ENCODE measurements at places on chromosomes 5 and 9.

- no peak for DNase-seq
Observed at GRCh38 chr9:530681-531080, 310.8 kb upstream of the DMRT1 start.

DNA sequence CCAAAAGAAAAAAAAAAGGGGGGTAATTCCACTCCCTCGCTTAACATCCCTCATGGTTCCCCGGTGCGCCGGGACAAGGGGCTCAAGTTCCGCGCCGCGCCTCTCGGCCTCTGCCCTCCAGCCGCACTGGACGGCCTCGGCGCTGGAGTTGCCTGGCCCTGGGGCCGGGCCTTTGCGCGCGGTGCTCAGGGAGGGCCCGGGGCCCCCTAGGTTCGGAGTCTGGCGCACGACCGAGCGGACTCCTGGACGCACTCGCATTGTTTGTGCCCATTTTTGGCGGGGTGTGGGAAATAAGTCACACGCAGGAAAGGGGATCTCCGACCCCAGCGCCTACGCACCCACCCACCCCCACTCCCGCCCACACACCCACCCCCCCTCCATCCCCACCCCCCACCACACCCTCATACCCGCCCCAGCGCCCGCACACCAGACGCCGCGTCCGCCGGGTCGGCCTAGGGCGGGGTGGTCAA, 381 bp downstream of the MED22 start:
- DNase-seq = peak; percentile 67

DNA sequence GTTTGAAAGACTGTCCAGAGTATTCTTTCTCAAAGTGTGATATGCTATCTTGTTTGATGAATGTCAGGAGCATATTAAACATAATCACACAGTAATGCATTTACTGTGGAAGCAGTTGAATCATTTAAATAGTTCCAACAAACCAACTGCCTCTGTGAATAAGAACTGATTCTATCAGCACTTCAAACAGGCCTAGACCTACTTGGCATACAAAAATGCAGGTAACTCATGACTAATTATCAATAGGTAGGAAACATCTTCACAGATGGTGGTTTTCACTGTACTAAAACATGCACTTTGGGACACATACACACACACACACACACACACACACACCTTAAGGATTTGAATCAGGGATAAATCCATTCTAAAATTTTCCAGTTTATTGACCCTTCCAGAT, 91.2 kb upstream of the SNX2 start:
- no peak for DNase-seq

DNA sequence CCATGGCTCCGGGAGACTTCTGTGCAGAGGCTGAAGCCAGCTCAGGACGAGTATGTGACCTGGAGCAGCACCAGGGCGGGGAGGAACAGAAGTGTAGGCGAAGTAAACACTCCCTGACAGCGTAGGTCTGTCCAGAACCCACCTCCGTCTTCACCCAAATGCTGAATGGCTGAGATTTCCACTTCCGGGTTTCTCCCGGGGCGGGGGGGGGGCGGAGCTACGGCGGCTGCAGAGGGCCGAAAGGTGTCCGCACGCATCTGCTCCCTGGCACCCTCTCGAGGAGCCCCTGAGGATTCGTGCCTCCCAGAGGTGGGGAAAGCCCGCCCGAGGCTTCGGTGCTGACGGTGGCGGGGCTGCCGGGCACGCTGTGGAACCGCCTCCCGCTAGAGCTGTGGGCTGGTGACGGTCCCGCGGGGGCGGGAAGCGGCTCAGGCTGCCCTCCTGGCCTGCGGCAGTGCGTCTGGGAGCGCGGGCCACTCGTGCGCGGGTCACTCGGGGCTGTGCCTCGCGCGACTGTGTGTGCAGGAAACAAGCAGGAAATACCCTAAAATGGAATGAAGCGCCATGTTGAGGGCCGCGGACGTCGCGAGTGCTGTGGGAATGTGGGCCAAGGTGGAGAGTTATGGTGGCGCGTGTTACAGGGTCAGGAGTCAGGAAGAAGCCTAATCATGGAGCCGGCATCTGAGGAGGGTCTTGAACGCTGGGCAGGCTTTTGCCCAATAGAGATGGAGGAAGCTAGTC, 1425.4 kb downstream of the FOXD4L5 start:
- no peak for DNase-seq

- DNase-seq = no peak
Observed at GRCh38 chr5:150295172-150295634, 5.6 kb upstream of the CAMK2A start.

DNA sequence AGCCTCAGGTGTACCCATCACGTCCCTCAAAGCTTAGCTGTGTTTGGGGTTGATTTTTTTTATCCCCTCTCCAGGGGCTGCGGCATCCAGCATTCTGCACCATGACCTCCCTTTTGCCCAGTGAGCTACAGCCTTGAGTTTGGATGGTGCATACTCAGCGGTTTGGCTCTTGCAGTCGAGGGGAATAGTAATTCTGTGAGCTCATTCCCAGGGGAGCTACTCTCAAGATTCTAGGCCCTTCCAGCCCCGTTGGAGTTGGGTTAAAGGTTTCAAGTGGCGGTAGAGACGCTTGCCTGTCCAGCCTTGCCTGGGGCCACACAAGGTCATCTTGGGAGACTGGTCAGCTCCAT, 102.2 kb upstream of the SPRY4 start:
- DNase-seq = no peak

GRCh38 chr5:3362606-3362910, 233.1 kb upstream of the IRX1 start:
- DNase-seq = no peak

DNA sequence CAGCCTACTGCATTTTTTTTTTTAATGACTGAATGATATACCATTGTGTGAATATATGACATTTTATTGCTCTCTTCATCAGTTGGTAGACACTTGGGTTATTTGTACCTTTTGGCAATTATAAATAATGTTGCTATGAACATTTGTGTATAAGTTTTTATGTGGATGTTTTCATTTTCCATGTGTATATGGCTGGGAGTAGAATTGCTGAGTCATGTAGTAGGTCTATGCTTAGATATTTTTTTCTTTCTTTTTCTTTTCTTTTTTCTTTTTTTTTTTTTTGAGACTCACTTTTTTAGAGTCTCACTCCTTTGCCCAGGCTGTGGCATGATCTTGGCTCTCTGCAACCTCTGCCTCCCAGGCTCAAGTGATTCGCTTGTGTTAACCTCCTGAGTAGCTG, 32.9 kb upstream of the FAM120AOS start:
- DNase-seq = no peak

GRCh38 chr5:180284149-180284548, 7.7 kb downstream of the MAPK9 start:
- no peak for DNase-seq

GRCh38 chr5:181192337-181193046, 12.5 kb downstream of the TRIM7 start:
- peak; percentile 18 for DNase-seq

- no peak for DNase-seq
Observed at GRCh38 chr5:78523314-78524193, 125.0 kb downstream of the LHFPL2 start.

DNA sequence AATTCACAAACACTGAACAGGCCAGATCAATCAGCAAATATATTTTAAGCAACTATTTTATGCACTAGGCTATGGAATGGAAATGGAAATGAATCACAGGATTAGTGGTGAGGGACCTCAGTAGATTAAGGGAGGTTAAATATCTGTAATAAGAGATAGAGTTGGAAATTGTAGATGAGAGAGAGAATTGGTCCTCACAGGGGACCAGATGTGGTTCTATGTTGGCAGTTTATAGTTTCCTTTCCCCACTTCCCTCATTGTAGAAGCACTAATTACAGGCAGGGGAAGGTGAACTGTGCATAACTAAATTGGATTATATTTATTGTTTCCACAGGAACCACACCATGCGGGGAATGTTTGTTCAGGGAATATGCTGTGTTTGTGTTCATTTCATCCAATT, 496.2 kb downstream of the ARHGEF28 start:
- DNase-seq = no peak

- no peak for DNase-seq
Observed at GRCh38 chr5:102561894-102562760, 63.3 kb upstream of the SLCO6A1 start.

- peak; percentile 70 for DNase-seq
Observed at GRCh38 chr9:117400171-117400570, 14.7 kb downstream of the ASTN2 start.

DNA sequence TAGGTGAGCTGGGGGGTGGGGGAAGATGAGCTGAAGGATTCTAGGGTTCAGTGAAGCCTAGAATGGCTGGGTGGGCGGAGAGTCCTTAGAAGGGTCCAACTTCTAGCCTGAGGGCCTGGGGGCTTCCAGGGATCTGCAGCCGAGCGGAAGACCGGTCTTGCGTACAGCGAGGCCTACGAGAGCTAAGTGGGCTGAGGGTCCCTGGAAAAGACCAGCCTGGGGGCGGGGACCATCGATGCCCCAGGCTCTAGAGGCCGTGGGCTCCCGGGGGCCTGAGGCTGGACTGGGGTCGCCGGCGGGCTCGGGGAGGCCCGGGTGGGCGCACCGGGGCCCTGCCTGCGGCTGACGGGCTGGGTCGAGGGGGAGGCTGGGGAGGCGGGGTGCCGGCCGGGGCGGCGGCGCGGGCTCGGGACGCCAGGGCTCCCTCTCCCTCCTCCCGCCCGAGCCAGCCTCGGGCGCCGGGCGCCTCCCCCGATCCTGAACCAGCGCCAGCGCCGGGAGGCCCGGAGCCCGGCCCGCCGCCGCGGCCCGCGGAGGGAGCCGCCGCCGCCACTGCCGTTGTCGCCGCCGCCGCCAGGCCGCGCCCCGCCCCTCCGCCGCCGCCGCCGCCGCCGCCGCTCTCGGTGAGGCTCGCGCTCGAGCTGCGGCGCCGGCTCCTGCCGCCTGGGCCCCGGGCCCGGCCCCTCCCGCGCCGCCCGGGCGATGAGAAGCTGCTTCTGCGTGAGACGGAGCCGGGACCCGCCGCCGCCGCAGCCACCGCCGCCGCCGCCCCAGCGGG, at the start of gene MVB12B:
TSS of gene MVB12B (plus strand) at position 602 of the 778 bp plus-strand sequence. CDS start at position 703, 101 bp downstream.
- DNase-seq = peak; percentile 88

DNA sequence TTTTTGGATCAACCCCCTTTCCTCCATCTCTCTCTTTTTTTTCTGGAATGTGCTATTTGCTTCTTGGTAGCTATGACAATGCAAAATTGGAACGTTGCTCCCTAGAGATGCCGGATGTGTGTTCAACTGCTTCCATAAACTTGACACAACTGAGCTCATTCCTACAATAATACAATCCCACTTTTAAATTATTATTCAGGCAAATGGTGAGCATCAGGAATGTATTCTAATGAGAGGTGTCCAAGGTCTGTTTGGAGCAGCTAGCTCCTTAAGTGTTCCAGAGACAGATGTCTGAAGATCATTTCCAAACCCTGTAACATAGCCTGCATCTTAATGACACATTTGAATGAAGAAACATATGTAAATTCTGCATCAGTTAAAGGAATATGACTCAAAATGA, 518.4 kb downstream of the TAF11L14 start:
- DNase-seq = no peak

- no peak for DNase-seq
Observed at GRCh38 chr9:90340421-90340820, 302.2 kb downstream of the DIRAS2 start.

All from eye (tissue), 1 donor.